ENCODE measurements at places on chromosomes 1 and 21. TPM values are rescaled to one million over a fixed set of nuclear protein-coding genes. Genes with fewer than 3 reads are reported as not detected.

GRCh38 chr1:219664310-219665029 lies 51.6 kb upstream of the ZC3H11B start:
- DNase-seq: no peak
- H3K4me3 ChIP-seq: no peak overlapping the region
- no peaks in the 10 kb centered on the region for H3K36me3 ChIP-seq
- H3K4me1 ChIP-seq: peaks cover 39% of the 10 kb centered on the region

The UBXN11 gene
- 19.4 TPM for total RNA-seq

DNA sequence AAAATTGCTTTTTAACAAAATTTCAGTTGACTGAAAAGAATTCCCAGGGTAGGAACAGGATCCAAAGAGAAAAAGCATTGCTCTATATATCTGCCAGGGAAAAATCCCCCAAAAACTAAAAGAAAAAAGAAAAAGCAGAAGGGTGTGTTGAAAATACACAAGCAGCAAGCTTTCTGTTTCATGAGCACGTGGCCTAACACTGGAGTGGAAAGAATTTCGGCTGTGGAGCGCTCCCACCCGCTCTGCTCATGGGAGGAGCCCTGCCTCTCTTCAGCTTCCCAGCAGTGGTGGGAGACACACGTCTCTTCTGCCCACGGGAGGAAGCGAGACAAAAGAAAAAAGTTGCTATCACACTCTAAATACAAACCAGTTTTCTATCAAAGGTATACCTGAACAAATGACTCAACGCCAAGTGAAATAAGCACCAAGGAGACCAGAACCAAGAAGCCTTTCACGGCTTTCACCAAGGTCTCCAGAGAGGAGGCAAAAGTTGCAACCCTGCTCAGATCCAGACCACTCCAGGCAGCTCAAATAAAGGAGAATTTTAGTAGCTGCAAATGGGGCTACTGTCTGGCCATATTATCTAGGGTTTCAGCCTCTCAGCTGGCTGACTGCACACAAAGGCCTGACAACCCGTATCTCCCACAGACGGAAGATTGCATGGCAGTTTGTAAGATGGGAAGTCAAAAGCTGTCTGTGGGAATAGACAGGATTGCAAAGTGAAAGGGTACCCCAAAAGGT lies 29.5 kb upstream of the ZNF496 start:
- H3K27me3 ChIP-seq: 0 out of 2 replicates have a peak, but pooled peaks cover 3% of the 10 kb centered on the region
- no peak for DNase-seq
- H3K4me3 ChIP-seq: no peak overlapping the region
- no peaks in the 10 kb centered on the region for H3K36me3 ChIP-seq
- no peak overlapping the region for H3K27ac ChIP-seq

The PIK3R3 gene
- total RNA-seq: 17.7 TPM

- DNase-seq: peak; percentile 64
- H3K27ac ChIP-seq: no peak overlapping the region
- no peaks in the 10 kb centered on the region for H3K27me3 ChIP-seq
- peaks cover 8% of the 10 kb centered on the region for H3K4me1 ChIP-seq
- H3K36me3 ChIP-seq: no peaks in the 10 kb centered on the region
Measured at GRCh38 chr1:9066945-9067807, 2.3 kb downstream of the SLC2A5 start.

The TAF5L gene
- total RNA-seq: 24.2 TPM

DNA sequence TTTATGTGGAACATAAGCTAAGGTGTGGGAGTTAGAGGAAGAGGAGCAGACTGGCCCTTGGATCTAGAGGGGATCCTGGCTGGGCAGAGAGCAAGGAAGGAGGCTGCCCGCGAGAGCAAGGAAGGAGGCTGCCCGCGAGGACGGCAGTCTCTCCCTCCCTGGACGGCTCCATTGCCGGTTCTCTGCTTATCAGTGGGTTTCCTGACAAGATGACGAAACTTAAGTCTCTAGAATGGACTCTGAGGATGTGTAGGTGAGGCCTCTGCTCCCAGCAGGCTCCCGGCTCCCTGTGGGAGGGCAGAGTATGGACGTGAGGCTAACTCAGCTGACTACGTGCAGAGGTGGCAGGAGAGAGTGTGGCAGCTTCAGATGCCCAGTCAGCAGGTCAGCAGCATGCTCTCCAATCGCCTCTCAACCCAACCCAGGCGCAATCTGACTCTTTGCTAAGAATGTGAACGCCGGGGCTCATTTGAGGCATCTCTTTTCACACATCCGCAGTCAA lies 6.1 kb downstream of the MYBPHL start:
- DNase-seq: no peak
- no peak overlapping the region for H3K27ac ChIP-seq
- no peak overlapping the region for H3K4me3 ChIP-seq
- H3K36me3 ChIP-seq: no peaks in the 10 kb centered on the region
- H3K27me3 ChIP-seq: no peaks in the 10 kb centered on the region

- no peak overlapping the region for H3K4me3 ChIP-seq
- H3K27ac ChIP-seq: no peak overlapping the region
- H3K36me3 ChIP-seq: no peaks in the 10 kb centered on the region
- DNase-seq: peak; percentile 53
Measured at GRCh38 chr1:22870201-22870871, 102.3 kb downstream of the LACTBL1 start.

DNA sequence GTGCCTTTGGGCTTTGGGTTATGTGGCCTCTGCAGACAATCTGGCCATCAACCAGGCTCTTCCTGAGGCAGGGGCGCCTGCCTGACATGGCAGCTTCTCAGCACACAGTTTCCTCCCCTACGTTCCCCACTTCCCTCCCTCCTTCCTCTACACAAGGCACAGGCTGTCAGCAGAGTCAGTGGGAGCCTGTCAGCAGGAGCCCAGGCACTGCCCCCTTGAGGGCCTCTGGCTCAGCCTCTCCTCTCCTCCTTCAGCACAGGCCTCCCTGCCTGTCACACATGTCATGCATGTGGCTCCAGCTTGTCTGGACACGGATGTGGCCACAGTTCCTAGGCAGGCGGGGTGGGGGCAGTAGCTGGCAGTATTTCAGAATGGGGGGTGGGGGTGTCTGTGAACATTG lies 52.2 kb upstream of the ARTN start:
- no peak overlapping the region for H3K4me3 ChIP-seq
- peaks cover 27% of the 10 kb centered on the region for H3K4me1 ChIP-seq
- H3K27me3 ChIP-seq: no peaks in the 10 kb centered on the region
- no peaks in the 10 kb centered on the region for H3K36me3 ChIP-seq
- H3K27ac ChIP-seq: no peak overlapping the region

- H3K27me3 ChIP-seq: no peaks in the 10 kb centered on the region
- no peak overlapping the region for H3K4me3 ChIP-seq
- peaks cover 54% of the 10 kb centered on the region for H3K4me1 ChIP-seq
- H3K36me3 ChIP-seq: no peaks in the 10 kb centered on the region
Measured at GRCh38 chr1:186498695-186499389, 37.9 kb upstream of the PDC start.

The KLHDC7A gene
- not detected for total RNA-seq

- DNase-seq: no peak
- H3K27ac ChIP-seq: no peak overlapping the region
- H3K36me3 ChIP-seq: no peaks in the 10 kb centered on the region
- H3K4me3 ChIP-seq: no peak overlapping the region
- peaks cover 58% of the 10 kb centered on the region for H3K27me3 ChIP-seq
- no peaks in the 10 kb centered on the region for H3K4me1 ChIP-seq
Measured at GRCh38 chr1:95542936-95543335, 308.9 kb downstream of the RWDD3 start.

GRCh38 chr21:26587736-26588201 lies 14.7 kb upstream of the CYYR1 start:
- peak; percentile 91 for DNase-seq
- H3K27ac ChIP-seq: 0 out of 2 replicates have a peak overlapping the region, but pooled peaks have one; percentile 8
- no peaks in the 10 kb centered on the region for H3K27me3 ChIP-seq
- H3K4me1 ChIP-seq: peaks cover 14% of the 10 kb centered on the region

DNA sequence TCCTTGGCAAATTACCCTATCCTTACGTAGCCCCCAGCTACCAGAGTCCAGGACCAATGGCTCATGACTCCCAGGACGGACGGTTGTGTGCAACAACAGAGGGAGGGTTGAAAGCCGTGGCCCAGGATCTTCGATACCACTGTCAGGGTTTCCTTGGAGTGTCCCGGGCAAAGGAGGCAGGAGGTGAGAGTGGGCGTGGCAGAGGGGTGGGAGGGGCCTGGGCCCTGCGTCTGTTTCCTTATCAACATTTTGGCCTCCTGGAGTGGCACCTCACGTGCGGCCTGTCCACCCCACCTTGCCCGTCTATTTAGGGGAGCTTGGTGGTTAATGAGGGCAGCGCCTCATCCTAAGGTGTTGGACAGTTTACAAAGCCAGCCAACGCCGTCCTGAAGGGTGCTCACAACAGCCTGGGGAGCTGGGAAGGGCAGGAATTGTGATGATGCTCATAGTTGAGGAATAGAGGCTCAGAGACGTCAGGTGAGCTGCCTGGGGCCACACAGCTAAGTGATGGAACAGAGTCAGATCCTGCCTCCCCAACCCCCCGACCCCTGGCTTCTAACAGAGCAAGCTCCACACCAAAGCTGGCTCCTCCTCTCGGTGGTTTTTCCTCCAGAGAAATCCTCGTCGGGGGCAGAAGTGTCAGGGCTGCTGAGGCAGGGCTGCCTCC lies 17.4 kb upstream of the ARHGEF10L start:
- no peak overlapping the region for H3K4me3 ChIP-seq
- DNase-seq: no peak
- H3K36me3 ChIP-seq: no peaks in the 10 kb centered on the region
- H3K4me1 ChIP-seq: peaks cover 15% of the 10 kb centered on the region

DNA sequence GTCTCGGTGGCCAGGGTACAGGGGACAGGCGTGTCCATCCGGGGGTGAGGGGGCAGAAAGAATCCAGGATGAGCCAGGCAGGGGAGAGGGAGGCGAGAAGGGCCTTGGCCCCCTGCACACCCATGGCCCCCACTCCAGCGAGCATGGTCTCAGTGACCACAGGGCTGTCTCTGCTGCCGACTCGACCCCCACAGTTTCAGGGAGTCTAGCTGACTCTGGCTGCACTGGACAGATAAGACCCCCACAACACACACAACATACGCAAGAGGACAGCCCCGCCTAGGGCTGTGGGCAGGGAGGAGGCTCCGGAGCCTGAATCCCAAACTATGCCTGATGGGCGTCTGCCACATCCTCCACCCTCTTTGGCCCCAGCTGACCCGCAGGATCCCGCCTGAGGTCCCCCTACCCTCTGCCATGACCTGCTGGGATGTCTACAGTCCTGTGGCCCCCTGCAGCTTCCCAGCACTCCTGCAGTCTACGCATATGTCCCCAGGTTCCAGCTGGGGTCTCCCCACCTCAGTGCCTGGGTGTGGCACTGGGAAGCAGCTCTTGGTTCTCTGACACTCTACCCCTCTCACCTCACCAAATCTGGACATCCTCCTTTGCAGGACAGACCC lies 22.0 kb downstream of the WNT9A start:
- H3K27me3 ChIP-seq: no peaks in the 10 kb centered on the region
- H3K36me3 ChIP-seq: peaks cover 7% of the 10 kb centered on the region
- peaks cover 3% of the 10 kb centered on the region for H3K4me1 ChIP-seq
- H3K27ac ChIP-seq: no peak overlapping the region
- DNase-seq: no peak
- no peak overlapping the region for H3K4me3 ChIP-seq

DNA sequence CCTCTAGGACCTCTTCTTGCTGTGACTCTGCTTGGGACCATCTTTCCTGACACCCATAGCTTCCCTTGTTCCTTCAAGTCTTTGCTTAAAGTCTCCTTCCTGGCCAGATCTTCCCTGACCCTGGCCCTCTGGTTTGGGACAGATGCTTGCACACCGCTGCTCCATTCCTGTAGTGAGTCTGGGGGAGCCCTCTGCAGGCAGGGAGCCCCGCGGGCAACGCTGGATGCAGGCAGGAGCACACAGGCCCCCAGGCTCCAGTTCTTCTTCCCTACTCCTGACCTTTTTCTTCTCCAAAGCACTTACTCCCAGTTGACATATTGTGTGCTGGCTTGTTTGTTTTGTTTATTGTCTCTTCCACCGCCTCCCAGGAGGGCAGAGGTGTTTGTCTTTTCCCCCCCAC lies 413.4 kb downstream of the CAMTA1 start:
- no peak overlapping the region for H3K27ac ChIP-seq
- no peaks in the 10 kb centered on the region for H3K36me3 ChIP-seq
- no peaks in the 10 kb centered on the region for H3K4me1 ChIP-seq

The MAN1A2 gene
- 18.0 TPM for total RNA-seq

GRCh38 chr1:42943166-42943565 lies 15.5 kb downstream of the SLC2A1 start:
- H3K27ac ChIP-seq: peak overlapping the region; percentile 99
- H3K4me3 ChIP-seq: peak overlapping the region; percentile 13
- H3K27me3 ChIP-seq: no peaks in the 10 kb centered on the region
- peaks cover 91% of the 10 kb centered on the region for H3K4me1 ChIP-seq
- peaks cover 44% of the 10 kb centered on the region for H3K36me3 ChIP-seq

GRCh38 chr1:7613106-7613850 lies 157.8 kb upstream of the VAMP3 start:
- H3K27me3 ChIP-seq: peaks cover 7% of the 10 kb centered on the region
- no peaks in the 10 kb centered on the region for H3K4me1 ChIP-seq
- H3K27ac ChIP-seq: no peak overlapping the region

- no peak overlapping the region for H3K27ac ChIP-seq
- no peak overlapping the region for H3K4me3 ChIP-seq
- no peak for DNase-seq
- no peaks in the 10 kb centered on the region for H3K4me1 ChIP-seq
Measured at GRCh38 chr21:45580576-45581321, 38.5 kb upstream of the SLC19A1 start.

DNA sequence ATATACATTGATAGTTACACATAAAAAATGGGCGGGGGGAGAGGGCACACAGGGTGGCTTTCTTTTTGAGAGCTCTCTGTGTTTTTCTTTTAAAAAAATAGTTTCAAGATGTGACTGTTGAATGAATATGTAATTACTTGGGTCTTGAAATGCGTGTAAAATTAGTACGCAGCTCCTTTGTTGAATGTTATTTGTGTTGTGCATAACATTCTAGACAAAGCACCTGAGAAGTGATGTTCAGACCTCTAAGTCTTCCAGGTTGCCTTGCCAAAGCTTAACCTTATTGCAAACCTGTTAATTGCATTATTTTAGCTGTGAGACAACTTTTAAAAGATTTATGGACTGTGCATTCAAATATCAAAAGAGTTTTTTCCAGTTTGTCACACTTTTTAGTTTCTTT lies 5.4 kb downstream of the PBX1 start:
- H3K4me1 ChIP-seq: peaks cover 5% of the 10 kb centered on the region
- no peak overlapping the region for H3K4me3 ChIP-seq
- H3K27ac ChIP-seq: no peak overlapping the region
- no peaks in the 10 kb centered on the region for H3K36me3 ChIP-seq

- no peaks in the 10 kb centered on the region for H3K27me3 ChIP-seq
- peaks cover 23% of the 10 kb centered on the region for H3K4me1 ChIP-seq
- peaks cover 35% of the 10 kb centered on the region for H3K36me3 ChIP-seq
- no peak for DNase-seq
- H3K4me3 ChIP-seq: peak overlapping the region; percentile 99
Measured at GRCh38 chr1:25247829-25248754, 838 bp upstream of the RSRP1 start.

The RIPPLY3 gene
- total RNA-seq: 11.4 TPM

GRCh38 chr1:156868341-156868740 lies 7.7 kb downstream of the NTRK1 start:
- no peaks in the 10 kb centered on the region for H3K27me3 ChIP-seq
- DNase-seq: no peak
- H3K27ac ChIP-seq: no peak overlapping the region
- H3K4me3 ChIP-seq: no peak overlapping the region
- H3K36me3 ChIP-seq: no peaks in the 10 kb centered on the region
- H3K4me1 ChIP-seq: peaks cover 19% of the 10 kb centered on the region

The COL16A1 gene
- total RNA-seq: 5.0 TPM

The CSF3R gene
- total RNA-seq: not detected
